HFF-Myc (cell line): ENCODE measurements at places on chromosomes 13 and 19.

GRCh38 chr13:109275852-109276251 lies 510.5 kb downstream of the IRS2 start:
- no peak for DNase-seq

- no peak for DNase-seq
Measured at GRCh38 chr13:60000081-60000480, 163.6 kb downstream of the DIAPH3 start.

DNA sequence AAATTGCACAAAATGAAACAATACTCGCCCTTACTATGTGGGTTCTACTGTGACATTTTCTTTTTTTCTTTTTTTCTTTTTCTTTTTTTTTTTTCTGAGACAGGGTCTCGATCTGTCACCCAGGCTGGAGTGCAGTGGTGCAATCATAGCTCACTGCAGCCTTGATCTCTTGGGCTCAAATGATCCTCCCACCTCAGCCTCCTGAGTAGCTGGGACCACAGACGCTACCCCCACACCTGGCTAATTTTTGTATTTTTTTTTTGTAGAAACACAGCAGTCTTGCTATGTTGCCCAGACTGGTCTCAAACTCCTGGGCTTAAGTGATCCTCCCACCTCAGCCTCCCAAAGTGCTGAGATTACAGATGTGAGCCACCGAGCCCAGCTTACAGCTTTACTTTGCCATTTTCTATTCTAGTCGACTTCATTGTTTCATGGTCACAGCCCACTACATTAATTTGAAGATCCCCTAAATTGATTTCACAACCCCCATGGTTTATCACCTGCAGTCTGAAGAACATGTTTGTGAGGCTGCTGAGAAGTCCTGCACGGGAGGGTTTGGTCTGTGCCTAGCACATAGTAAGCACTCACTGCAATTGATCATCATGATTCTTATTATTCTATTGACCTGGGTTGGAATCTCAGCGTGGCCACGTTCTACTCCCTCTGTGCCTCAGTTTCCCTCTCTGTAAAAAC lies 3.8 kb downstream of the BCL3 start:
- no peak for DNase-seq

- DNase-seq = peak; percentile 19
Measured at GRCh38 chr19:4425537-4425936, 23.1 kb downstream of the CHAF1A start.

- no peak for DNase-seq
Measured at GRCh38 chr13:36101157-36101556, 30.0 kb downstream of the DCLK1 start.

GRCh38 chr13:50075619-50076097 lies 60.4 kb downstream of the KCNRG start:
- DNase-seq = no peak

- DNase-seq = no peak
Measured at GRCh38 chr13:23385931-23386330, 47.6 kb downstream of the SACS start.

DNA sequence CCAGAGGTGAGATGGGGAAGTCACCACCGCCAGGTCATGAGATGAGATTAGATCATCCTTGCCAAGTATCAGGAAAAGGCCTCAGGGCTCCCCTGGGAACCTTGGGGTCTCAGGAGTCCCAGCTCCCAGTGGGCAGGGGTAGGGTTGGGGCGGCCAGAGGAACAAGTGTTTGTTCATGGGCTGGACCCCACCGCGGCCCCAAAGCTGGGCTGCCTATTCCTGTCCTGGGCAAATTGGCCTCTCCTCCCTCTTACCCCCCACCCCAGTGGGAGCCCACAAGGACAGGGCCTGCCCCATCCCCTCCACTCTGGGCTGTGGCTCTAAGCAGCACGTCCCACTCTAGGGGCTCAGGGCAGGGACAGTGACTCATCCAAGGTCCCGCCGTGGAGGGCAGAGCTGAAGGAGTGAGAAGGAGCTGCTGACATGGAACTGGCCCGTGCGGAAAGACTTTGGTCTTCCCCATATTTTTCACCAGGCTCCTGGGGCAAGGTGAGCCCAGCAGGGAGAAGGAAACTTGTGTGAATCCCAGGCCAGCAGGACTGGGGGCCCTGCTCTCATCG lies 4.0 kb upstream of the HCN2 start:
- DNase-seq = no peak

DNA sequence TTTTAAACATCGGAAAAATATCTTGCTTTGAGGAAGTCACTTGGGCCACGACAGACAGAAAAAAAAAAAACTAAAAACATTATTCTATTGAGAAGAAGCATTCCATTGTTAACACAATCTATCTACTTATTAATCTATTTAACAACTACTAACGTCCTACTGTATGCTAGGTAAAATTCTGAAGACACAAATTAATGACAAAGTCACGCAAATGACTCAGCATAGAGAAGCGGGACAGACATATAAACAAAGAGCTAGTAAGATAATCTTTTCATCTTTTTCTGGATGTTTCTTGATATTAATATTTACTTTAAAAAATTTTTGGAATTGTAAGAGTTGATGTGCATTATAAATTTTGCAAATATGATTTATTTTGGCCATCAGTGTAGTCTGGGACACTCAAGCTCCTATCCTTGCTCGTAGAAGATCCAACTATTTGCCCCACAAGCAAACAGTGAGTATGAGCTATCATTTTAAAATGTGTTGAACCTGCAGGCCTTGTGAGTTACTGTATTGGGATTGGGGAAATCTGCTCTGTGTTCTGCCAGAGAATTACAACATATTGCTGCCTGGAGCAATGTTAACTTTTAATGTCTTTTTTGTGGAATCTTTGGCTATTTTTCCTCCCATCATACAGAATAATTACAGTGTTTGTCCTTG lies 109.1 kb downstream of the PCDH9 start:
- DNase-seq = no peak

DNA sequence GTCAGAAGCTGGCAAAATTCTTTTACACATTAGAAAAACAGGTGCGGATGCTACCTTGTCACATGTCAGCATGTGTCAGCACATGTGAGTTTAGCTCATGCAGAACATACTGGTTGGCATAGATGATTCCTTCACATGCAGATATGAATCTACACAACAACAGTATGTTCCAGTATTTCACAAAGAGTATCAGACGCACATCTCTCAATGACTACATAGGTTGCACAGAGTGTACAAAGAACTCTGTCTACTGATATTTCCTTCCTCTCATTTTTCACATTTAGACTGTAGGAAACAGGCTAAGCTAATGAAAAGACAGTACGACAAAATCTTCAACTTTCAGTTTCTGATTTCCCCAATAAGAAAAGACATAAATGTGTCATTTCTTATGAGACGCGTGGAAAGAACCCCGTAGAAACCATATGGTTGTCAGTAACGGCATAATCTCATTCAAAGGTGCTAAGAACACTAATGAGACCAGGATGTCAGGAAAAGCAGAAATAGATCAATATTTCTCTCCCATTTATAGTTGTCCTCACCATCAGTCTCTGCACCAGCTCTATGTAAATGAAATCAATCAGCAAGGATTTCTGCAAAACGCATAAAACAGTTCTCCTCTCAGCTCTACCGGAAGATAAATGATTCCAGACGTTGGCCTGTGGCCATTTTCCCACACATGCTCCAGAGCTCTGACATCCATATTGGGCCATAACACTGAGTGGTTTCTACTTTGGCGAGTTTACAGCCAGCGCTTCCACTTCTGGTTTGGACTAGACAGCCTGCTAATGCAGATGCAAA lies 81.2 kb downstream of the STARD13 start:
- DNase-seq = peak; percentile 94

GRCh38 chr19:5882421-5882968 lies 12.2 kb upstream of the FUT5 start:
- DNase-seq = no peak

- DNase-seq = no peak
Measured at GRCh38 chr13:112562254-112562653, 25.7 kb downstream of the TUBGCP3 start.

- DNase-seq = no peak
Measured at GRCh38 chr19:19096641-19097627, 33.1 kb downstream of the SLC25A42 start.

- no peak for DNase-seq
Measured at GRCh38 chr13:104875038-104875754, 1660.3 kb downstream of the EFNB2 start.

DNA sequence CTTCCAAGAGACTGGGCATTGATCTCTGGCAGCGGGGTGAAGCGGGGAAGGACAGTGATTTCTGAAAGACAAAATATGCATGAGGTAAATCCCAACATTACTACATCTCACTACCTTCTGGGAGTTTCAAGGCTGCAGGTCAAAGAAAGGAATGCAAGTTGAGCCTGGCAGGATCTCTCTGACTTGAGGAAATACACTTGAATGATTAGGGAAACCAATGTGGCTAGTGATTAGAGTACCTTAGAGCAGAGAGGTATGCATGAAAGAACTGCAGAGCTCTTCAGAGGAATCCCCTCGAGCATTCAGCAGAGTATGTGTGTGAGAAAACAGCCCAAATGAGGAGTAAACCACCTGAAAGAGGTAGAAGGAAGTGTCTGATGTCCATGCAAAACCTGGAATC lies 2874.1 kb upstream of the PCDH20 start:
- DNase-seq = no peak

- no peak for DNase-seq
Measured at GRCh38 chr19:615619-616018, 17.7 kb downstream of the POLRMT start.

DNA sequence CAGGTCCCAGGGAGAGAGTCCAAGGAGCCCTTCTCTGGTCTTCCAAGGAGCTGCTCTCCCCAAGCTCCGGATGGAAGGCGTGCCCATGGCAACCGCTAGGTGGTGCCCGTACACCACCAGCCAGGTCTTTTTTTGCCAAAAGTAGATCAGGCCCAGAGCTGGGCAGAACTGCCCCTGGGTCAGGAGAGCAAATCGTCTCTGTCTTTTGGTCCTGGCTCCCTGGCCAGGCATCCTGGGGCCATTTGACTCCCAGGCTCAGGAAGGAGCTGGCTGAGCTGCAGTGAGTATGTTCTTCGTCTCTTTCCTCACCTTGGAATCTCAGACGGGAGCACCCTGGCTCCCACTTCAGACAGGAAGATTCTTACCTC lies 24.6 kb upstream of the BCL3 start:
- DNase-seq = no peak

DNA sequence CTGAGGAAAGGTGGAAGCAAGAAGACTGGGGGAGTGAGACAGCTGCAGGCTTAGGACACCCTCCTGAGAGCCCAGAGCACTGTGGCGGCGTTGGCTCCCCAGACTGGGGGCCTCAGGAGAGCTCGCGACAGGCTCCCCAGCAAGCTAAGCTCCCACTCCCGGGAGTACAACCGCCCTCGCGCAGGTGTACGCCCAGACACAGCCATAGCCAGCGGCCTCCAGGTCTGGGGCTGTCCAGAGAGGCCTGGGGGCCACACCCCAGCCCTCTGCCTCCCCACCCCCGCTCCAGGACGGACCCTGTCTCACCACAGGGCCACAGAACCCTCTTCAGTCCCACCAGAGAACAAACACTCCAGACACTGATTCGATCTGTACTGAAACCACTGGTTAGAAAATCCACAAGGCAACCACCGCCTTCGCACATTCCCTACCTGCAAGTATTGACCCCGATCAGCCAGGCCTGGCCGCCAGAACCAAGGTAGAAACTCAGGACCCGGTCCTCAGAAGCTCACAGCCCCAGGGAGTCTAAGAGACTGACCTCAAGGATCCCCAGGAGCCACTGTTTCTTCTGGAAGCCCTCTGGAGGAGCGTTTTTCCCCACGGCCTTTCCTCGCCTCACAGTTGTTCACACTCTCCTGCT lies 16.3 kb downstream of the ZIC5 start:
- no peak for DNase-seq

- no peak for DNase-seq
Measured at GRCh38 chr19:4454747-4455718, 2.6 kb downstream of the UBXN6 start.

DNA sequence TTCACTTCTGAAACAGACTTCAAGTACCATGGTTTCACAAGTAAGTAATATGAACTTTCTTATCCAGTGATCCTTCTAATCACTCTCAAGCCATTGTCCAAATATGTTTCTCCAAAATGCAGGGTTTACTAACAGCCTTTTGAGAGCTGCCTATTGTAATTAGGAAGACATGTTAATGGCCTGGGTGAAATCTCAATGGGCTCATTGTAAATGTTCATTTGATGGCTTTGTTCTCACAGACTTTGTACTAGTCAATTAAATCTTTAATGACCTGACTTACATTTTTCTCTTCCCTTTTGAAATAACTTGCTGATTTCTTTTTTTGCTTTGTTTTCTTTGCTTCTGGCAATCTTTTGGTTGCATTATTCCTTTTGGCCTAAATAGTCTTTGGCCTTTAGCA lies 444.8 kb downstream of the LIG4 start:
- no peak for DNase-seq

DNA sequence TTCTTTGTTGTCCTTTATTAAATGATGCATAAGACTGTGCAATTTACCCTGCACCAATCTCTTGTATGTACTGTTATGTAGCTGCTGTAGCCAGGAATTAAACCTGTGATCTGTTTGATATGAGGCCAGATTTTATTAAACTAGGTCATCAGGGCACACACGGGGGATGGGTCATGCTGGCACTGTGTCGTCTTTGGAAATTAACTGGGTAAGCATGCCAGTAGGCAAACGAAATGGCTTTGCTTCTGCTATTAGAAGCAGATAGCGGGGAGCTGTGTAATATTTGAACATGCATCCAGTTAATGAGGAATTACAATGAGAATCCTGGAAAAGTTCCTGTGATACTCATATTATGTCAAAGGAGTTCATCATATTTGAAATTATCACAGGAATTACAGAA lies 23.5 kb downstream of the MTUS2 start:
- no peak for DNase-seq

DNA sequence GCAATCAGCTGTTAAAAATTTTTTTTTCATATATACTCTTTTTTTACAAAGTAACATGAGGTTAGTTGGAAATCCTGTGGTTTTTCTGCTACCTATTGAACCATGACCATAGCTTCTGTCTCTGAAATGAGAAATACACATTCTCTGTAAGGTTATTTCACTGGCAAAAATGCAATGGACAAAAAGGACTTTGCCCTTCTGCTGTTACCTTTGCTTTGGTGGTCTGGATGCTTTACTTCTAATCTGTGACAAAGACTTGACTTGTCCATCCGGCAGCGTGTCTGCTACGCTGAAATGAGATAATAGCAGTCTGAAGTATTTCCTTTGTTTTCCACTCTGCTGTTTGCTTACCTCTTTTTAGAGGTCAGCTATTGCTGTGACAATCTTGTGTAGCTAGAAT lies 412.8 kb downstream of the SLITRK6 start:
- no peak for DNase-seq

- no peak for DNase-seq
Measured at GRCh38 chr13:51769455-51770127, 34.4 kb downstream of the DHRS12 start.

- no peak for DNase-seq
Measured at GRCh38 chr19:32427536-32427935, 22.0 kb downstream of the DPY19L3 start.
